ENCODE measurements at places on chromosomes 4 and X.
A peak's percentile ranks its signal among the peaks of the same experiment; 100 is the strongest.

- peak; percentile 86 for DNase-seq
Observed at GRCh38 chr4:7803992-7804755, 135.5 kb downstream of the AFAP1 start.

- DNase-seq, result peak; percentile 12
Observed at GRCh38 chr4:166422475-166422874, 549.4 kb downstream of the TLL1 start.

DNA sequence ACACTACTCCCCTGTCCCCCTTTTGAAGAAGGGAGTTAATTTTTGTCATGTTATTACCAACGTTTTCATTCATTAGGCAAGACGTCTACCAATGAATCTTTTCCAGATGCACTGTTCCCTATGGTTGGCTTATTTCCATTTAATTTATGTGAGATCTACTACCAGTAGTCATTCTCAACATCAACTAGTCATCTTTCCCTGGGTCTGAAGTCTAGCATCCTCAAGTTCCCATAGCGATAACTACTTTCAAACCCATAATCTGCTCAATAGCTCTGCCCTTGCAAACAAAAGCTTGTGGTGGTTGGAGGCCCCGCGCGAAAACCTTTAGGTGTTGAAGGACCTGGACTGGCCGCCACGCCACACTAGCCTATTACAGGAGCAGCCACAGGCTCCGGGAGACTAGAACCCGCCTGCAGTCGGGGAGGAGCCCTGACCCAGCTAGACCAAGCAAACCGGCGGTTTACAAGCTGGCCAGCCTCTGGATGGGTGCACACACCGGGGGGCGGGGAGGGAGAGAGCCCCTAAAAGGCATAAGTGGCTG is 746 bp downstream of the PPAT start:
- DNase-seq, result peak; percentile 54

GRCh38 chr4:10007436-10007740 is 13.9 kb downstream of the SLC2A9 start:
- DNase-seq, result no peak

- peak; percentile 46 for DNase-seq
Observed at GRCh38 chr4:48340276-48340964, 909 bp upstream of the SLAIN2 start.

GRCh38 chr4:7638984-7639789 is 204.5 kb upstream of the PSAPL1 start:
- DNase-seq, result no peak

- DNase-seq, result no peak
Observed at GRCh38 chr4:15182600-15183220, 180.4 kb downstream of the CPEB2 start.

DNA sequence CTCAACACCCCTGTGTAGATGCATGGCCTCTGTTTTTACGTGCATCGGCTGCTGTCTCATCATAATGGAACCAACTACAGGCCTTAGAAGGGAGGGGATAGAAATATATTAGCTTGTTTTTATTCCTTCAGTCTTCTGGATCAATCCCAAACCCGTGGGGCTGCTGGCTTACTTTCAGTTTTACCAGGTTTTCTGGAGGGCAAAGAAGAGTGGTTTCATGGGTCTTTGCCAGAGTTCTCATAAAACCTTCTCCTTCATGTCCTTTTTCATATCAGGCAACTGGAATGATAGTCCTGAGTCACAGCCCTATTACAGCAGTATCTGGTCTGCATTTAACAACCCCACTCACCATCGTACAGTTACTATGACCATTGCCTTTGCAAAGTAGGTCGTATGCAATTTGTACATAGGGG is 34.6 kb downstream of the PPP2R2C start:
- DNase-seq, result no peak

DNA sequence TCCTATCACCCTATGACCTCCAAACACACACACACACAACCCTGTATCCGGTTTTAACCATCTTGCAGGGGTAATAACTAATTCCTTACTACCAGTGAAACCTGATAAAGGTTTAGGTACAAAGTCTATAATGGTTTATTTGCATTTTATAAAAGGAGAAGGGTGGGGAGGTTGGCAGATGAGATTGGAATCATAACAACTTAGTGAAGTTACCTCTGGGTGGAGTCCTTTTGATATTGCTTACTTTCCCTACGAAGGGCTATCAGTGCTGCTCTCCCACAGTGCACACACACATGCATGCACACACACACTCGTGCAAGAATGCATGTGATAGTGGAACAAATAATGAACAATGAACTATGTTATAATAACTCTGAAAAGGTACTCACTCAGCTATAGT is 56.1 kb downstream of the CCSER1 start:
- DNase-seq, result no peak

DNA sequence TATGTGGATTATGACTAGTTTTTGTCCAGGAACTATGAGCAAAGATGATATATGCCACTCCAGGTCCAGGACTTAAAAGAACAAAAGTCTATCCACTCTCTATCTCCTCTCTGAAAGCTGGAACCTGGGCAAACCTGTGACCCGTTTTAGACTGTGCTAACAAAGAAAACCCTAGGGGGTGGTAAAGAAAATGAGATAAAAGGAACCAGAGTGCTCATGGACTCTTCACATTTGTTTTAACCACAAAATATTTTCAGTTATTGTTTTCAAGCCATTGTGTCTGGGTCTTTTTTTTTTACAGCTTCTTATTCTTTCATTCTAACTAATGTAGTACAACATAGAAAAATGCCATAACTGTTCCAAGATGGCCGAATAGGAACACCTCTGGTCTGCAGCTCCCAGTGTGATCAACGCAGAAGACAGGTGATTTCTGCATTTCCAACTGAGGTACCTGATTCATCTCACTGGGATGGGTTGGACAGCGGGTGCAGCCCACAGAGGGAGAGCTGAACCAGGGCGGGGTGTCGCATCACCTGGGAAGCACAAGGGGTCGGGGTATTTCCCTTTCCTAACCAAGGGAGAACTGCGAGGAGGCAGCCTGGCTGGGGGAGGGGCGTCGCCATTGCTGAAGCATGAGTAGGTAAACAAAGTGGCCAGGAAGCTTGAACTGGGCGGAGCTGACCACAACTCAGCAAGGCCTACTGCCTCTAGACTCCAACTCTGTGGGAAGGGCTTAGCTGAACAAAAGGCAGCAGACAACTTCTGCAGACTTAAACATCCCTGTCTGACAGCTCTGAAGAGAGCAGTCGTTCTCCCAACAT is 45.1 kb downstream of the CHM start:
- DNase-seq, result peak; percentile 5

GRCh38 chr4:113499696-113500095 is 261.8 kb downstream of the CAMK2D start:
- peak; percentile 30 for DNase-seq

GRCh38 chr4:62644372-62644771 is 1444.2 kb downstream of the ADGRL3 start:
- DNase-seq, result no peak

GRCh38 chr4:66639361-66639760 is 905.9 kb downstream of the CENPC start:
- DNase-seq, result no peak

GRCh38 chr4:76822303-76822702 is 75.6 kb downstream of the SOWAHB start:
- DNase-seq, result no peak

- no peak for DNase-seq
Observed at GRCh38 chr4:156933633-156934258, 37.9 kb downstream of the PDGFC start.

DNA sequence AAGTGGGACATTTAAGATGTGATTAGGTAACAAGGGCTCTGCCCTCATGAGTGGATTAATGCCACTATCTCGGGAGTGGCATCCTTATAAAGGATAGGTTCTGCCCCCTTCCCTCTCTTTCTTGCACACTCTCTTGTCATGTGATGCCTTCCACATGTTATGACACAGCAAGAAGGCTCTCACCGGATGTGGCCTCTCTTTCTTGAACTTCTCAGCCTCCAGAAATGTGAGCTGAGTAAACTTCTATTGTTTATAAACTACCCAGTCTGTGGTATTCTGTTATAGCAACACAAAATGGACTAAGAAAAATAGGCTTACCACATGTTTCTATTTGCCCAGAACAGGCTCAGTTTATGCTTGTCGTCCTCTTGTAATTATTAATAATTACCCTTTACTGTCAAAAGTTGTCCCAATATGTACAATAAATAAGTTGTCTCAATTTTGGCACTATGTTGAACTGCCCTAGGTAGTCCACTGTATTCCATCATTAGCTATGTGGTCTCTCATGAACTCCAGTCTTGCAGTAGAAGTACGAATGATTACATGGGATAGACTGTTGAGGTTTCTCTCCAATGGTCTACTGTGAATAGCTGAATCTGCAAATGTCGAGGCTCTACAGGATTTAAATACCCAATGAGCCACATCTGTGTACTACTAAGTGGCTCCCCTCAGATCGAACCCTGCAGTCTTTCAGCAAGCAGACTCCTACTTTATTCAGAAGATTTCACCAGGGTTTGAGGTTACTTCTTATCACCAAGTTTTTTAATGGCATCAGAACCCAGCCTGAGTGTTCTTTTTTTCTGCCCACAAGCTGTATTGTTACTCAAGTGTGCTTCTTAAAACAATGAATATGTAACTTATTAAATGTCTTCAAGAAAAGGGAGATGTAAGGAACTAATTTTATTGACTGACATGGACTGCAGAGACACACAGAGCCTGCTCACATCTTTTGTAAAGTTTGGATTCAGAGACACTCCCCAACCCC is 102.0 kb upstream of the LEF1 start:
- DNase-seq, result no peak

DNA sequence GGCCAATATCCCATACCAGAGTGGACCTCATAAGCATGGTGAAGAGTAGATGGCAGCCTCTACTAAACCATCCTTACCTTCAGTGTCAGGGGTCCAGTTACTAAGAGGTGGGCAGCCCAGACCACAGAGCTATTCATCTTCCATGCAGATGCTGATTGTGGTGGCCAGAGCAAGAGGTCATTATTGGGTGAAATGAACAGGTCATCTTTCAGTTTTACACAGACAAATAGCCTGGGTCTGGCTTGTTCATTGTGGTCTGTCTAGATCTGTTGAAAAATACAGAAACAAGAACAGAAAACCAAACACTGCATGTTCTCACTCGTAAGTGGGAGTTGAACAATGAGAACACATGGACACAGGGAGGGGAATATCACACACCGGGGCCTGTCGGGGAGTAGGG is 71.3 kb downstream of the PAK3 start:
- no peak for DNase-seq

DNA sequence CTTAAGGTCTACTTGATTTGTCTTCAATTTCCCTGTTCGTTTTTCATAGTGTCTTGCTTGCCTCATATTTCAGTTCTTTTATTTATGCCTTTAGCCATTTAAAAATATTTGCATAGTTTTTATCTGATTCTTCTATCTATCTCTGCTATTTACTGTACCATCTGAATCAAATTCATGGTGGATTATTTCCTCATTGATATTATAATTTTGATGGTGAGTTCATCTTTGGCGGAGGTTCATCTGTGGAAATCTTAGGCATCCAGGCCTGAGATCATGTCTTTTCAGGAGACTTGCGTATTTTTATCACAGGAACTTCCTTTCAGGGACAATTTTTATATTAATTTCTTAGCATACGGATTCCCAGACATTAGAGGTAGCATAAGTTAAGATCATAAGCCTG is 275.2 kb downstream of the STPG2 start:
- no peak for DNase-seq

- peak; percentile 60 for DNase-seq
Observed at GRCh38 chr4:176534566-176534965, 214.8 kb downstream of the SPCS3 start.

DNA sequence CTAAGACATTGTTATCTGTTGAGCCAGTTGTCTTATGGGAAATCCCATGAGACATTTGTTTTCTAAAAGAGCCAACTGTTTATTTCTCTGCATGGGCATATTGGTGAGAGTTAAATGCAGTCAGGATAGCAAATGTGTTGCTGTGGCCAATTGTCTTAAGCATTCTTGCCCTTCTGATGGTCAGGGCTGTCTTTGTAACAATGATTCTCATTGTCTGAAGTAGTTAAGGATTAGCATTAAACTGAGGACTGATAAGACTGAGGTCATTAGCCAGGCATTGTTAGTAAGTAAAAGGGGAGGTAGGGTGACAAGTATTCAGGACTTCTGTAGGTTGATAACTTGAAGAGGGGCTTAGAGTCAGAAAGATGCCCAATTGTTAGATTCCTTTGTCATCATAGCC is 11.2 kb upstream of the MORF4L2 start:
- DNase-seq, result no peak

DNA sequence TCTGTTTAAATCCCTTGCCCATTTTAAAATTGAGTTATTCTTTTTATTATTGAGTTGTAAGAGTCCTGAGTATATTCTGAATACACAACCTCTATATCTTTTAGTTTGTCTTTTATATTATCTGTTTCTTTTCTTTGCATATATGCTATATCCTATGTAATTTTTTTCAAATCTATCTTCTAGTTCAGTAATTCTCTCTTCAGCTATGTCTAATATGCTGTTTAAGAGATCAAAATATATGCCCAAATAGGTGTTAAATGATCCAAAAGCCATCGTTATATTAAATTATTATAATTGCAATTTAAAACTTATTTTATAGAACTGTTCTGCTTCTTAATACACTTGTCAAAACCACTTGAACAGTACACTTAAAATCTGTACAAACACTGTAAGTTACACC is 107.4 kb upstream of the TSPAN5 start:
- DNase-seq, result no peak

DNA sequence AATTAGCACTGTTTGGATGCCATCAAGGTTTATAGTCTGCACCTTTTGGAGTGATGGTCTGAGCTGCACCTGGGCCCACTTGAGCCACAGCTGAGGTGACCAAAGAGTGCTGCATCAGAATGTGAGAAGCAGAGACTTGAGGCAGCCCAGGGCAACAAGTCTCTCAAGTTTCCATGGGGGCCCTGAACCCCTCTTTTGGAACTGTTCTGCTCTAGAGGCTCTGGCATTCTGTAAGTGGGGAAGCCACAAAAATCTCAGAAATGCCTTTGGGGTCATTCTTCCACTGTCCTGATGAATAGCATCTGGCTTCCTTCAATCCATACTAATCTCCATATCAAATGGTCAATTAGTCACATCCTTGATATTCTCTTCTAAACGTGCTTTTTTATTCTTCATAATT is 298.4 kb upstream of the MAOA start:
- DNase-seq, result no peak

DNA sequence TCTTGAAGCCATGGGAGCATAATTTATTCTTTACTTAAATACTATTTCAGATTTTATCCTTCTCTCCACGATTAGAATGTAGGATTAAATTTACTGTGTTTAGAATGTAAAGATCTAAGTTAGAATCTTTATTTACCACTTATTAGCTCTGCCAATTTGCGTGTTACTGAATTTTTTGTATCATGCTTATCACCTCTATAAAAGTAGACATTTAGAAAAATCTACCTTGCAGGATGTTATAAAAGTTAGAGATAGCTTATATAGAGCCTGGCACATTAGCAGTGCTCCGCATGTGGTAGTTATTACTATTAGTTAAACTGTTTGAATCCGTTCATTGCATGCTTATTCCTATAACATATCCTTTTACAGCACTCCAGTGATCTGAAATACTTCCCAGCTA is 97.9 kb downstream of the BANK1 start:
- no peak for DNase-seq
